SK-N-DZ (cell line): ENCODE measurements at places on chromosomes 11 and 22.

GRCh38 chr11:111990381-111990780, 34.8 kb upstream of the DLAT start:
- DNase-seq: no peak

DNA sequence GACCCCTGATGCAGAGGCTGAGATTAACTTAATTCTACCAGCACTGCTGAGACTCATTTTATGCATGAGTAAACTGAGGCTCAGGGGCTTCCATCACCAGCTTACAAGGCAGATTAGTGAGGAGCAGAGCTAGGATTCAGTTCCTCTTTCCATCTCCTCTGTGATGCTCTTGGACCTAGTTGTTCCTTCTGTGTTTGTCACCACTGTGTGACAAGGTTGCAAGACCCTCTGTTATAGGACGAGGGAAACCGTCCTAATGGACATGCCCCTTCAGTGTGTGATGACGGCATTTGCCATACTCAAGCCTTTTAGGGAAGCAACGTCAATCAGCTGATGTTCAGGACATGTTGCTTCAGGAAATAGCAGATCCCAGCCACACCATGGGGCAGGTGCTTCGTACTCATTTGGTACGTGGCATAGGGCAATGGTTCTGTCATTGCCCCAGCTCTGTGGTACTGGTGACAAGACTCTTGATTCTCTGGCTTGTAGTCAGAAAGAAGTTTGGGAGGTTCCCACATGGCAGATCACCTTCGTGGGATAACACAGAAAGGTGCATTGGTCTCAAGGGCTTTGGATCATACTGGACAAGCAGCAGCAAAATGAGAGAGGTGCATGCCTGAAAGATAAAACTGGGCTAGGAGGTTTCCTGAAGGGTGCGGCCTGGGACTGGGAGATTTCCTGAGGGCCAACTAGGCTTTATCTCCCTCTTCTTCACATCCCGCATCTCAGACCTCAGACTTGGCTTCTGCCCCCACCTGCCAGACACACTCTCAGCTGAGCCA, 23.9 kb upstream of the CD44 start:
- DNase-seq: no peak

- peak; percentile 77 for DNase-seq
Observed at GRCh38 chr11:18802381-18803257, 11.0 kb upstream of the PTPN5 start.

DNA sequence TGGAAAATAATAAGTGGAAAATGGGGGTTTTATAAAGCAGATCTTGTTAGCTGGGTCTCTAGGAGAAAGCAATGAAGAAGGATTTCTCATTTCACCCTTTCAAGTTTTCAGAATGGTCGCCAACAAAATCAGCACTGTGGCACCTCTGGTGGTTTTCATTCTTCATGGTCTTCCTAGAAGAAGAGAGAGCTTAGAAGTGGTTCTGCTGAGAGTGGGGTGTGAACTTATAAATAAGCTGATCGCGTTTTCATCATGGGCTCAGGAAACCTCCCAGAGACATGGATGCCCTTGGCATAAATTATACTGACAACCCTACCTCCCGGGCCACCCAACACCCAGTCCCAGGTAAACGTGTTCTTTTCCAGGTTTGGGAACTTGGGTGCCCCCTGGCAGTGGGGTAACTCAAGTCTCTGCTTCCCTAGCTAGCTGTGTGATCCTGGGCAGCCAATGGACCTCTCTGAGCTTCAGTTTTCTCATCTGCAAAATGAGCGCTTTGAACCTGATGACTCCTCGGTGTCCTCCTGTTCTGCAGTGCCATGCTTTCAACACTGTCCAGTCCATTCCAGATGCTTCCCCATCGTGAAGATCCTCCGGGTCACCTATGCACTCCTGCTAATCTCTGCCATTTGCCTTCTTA, 72.6 kb upstream of the GRAMD1B start:
- no peak for DNase-seq

DNA sequence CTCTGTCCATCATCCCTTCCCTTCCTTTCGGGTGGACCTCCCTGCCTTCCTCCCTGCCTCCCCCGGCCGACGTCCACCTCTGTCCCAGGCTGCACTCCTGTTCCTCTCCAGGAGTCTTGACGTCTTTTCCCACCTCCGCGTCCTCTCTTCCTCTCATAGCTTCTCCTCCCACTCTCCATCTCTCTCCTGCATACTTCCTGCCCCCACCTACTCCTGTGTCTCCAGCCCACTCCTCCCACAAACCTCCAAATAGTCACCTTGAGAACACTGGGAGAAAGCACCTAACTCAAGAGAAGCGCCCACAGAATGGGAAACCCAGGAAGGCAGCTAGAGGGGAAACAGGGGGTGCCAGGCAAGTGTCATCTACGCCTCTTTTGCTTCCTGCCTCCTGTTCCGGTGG, 60.8 kb downstream of the PDE2A start:
- DNase-seq: no peak

GRCh38 chr11:98227278-98227677, 793.5 kb upstream of the CNTN5 start:
- DNase-seq: no peak

DNA sequence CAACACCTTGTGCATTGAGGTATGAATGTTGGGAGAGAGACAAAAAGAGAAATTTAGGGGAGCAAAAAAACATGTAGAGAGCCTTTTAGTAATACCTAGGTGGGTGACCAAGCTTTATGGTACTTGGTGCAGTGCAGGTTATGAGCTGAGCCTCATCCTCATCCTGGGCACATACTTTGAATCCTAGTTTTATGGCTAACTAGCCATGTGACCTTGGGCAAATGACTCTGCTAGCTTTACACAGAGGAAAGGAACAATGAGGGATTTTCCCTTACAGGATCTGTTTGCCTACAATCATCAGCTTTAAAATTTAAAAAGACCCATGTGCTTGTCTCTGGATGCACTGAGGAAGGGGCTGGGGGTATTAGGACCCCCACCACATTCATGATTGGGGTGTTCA, 187.8 kb upstream of the ISX start:
- DNase-seq: no peak

DNA sequence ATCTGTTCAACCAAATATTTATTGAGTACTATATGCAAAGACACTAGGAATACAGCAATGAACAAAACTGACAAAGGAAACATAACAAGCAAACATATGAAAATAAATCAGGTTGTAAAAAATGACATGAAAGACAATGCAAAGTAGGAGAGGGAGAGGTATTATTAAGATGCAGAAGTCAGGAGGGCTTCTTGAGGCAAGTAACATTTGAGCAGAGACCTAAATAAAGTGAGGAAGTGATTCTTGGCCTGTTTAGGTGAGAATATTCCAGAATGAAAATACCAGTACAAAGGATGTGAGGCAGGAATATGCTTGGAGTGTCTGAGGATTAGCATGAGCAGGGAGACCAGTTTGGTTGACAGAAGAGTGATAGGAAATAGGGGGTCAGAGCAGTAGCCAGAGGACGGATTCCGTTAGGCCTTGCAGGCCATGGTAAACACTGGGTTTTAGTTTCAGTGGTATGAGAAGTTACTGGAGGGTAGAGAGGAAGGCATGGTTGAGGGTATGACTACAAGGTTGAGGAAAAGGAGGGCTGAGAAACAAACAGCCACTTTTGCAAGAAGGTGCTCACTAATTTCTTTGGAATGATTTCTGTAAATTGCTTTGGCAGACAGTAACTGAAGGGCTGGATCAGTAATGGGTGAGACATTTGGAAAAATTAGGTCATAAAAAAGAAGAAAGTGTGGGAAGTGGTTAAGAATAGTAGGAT, 191.9 kb downstream of the SWAP70 start:
- DNase-seq: no peak

DNA sequence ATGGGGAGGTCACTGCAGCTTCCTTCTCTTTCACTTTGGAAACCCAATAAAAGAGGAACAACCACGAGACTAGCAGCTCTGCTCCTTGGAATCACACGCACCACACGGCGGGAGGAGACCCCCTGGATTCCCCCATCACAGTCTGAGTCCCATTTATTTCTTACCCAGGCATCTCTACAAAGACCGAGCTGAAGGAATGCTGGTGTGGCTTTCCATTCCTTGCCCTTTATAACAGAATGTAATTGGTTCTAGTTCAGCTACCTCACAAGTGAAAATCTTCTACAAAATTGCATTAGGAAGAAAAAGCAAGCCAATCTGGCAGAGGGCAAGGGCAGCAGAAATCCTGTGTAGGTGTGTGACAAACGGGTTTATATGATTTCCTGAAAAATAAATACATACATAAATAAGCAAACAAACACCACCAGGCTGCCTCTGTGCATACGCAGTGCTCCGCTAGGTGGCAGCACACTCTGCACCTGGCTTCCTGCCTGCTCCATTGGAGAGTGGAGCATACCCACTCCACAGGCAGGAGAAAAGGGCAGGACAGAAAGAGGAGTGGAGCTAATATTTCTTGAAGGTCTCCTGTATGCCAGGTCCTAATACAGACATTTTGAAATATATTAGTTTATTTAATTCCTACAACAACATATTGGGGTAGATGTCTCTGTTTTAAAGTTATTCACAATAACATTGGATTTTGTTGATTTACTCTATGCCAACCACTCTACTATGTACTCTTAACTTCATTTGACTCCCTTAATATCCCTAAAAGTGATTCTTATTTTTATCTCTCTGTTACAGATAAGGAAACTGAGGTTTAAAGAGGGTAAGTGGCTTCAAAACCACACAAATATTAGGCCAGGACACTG, 673.1 kb downstream of the KCNA4 start:
- DNase-seq: peak; percentile 56

- DNase-seq: no peak
Observed at GRCh38 chr11:315051-315481, 1.2 kb downstream of the IFITM1 start.

DNA sequence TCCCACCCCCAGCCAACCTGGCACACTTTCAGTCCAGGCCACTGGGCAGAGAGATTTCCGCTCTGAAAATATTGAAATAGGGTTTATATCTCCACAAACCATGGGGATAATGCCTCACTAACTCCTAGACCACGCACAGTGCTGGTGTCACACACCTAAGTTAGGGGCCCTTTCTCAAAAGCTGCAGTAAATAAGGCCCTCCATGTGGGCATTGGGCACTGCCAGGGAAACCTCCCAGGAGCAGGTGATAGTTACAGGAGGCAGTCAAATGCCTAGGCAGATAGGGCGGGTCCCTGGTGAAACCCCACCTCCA, 3.1 kb upstream of the IL10RA start:
- no peak for DNase-seq

DNA sequence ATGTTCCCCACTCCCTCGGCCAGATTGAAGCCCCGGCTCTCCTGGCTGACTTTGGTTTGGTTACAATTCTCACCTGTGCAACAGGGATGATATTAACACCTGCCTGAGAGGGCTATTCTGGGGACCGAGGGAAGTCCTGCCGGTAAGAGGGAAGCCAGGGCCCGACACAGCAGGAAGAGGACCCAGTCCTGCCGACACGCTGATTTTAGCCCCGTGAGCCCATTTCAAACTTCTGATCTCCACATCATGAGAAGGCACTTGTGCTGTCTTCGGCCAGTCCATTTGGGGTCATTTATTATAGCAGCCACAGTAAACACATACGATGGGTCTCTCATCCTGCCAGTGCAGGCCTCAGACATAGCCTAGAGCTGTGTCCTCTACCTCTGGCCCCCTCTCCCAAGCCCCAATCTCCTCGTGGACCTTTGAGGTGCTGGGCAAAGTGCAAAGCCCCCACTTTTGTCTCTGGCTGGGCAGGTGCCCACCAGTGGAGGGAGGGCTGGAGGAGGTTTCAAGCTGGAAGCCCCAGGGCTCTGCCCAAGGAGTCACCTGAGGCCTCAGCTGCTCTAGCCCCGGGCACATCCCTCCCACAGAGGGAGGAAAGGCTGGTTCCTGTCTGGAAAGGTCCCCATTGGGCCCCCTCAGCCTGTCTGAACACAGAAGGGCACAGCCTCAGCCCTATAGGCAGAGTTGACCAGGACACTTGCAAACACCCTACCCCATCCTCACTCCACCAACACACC, 59.1 kb upstream of the FGF3 start:
- no peak for DNase-seq

GRCh38 chr22:49699476-49699875, 128.2 kb downstream of the BRD1 start:
- DNase-seq: no peak

DNA sequence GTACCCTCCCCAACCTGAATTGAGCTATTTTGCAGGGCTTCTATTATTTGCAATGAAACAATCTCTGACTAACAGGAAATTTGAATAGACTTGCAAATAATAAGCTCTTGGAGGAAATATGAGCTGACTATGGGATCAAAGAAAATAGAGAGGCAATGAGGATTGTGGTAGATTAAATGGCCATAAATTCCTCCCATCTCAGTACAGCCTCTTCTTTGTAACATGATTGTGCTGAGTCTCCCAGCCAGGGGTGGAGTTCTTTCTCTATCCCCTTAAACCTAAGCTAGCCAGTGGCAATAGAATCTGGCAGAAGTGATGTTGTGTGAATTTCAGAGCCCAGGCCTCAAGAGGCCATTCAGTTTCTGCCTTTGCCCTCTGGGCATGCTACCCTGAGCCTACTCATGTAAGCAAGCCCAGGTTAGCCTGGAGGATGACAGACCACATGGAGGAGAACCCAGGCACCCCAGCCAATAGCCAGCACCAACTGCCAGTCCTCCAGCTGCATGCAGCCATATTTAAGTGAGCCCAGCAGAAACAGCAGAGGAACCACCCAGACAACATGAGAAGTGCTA, 86.8 kb upstream of the TP53I11 start:
- no peak for DNase-seq

DNA sequence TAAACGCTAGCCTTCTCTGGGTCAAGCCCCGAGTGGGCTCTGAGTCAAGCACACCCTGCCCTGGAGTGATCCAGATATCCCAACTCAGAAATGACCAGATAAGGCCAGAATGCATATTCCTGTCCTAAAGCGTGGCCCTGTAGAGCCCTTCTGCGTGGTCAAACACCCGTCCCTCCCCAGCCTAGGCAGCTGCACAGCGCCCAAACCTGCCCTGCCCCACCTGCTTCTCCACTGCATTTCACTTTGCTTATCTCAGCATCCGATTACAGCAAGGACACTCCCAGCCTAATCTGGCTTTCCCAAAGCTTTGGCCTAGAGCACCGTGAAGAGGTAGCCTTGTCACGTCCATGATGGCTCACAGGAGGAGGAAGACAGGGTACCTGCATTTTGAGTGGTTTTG, 11.9 kb upstream of the TMPRSS4 start:
- no peak for DNase-seq

GRCh38 chr11:75311858-75312288, 39.6 kb downstream of the ARRB1 start:
- DNase-seq: peak; percentile 61

- no peak for DNase-seq
Observed at GRCh38 chr22:41106122-41106968, 14.0 kb downstream of the EP300 start.

GRCh38 chr22:45638834-45639746, 32.5 kb upstream of the ATXN10 start:
- no peak for DNase-seq

DNA sequence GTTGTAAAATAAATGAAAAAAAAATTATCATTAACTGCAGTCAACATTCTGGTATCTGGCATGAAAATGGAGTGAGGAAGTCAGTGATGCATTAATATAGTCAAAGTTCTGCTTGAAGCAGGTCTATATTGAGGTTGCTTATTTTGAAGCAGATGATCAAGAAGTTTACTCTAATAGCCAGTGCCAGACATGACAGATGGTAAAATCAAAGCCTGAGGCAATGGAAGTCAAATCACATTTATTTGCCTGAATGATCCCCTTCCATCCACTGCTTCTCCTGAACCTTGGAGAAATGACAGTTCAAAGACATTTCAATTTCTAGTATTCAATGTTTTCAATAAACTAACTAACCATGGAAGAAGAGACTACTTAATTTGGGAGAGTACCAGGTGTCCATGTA, 430.0 kb downstream of the FAM181B start:
- DNase-seq: no peak

GRCh38 chr11:103358251-103358650, 249.0 kb downstream of the DYNC2H1 start:
- DNase-seq: no peak
